ENCODE measurements at places on chromosomes 2 and 18. TPM values are rescaled to one million over a fixed set of nuclear protein-coding genes. Genes with fewer than 3 reads are reported as not detected.

The ADGRF3 gene
- polyA plus RNA-seq, result 0.20 TPM

DNA sequence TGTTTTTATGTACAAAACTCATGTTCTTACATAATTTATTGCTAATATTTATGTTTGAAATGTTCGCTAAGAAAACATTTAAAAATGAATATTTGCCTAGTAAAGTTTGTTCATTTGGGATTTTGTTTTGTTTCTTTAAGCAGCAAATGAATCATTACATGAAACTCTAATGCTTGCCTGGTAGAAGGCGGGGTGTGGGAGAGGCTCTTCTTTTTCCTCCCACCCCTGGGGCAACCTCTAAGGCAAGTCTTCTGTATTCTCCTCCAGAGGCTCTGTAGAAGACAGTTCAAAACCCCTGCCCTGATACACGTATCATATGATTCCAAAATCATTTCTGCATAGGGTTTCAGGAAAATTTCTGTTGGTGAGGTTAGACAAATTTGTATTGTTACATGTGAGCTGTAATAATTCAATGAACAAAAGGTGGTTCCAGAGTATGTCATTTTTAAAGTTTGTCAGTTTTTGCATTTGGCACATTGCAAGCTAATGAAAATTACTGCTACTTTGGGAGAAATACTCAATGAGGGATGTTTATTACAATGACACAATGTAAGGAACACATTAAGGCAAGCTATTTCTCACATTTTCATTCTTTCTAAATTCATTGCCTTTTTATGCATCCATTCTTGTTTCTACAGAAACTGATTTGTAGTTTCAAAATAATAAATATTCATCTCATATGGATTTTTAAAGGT lies 302.3 kb upstream of the UBE2E3 start:
- DNase-seq, result no peak

DNA sequence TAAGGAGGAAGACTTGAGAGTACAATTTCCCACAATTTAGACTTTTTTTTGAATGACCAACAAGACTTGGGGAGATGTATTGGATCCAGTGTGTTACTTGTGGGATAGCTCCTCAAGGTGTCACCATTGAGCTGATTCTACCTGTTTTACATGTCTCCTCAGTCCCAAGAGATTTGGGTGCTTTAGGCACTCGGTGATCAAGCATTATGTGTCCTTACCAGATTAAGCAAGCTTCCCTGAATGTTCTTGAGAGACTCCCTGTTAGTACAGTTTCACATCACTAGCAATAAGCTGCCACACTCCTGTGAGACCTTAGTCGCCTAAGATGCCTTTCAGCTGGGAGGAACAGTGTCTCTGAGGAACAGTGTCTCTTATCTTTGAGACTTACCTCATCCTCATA lies 384.3 kb upstream of the SYT4 start:
- DNase-seq, result peak; percentile 10

DNA sequence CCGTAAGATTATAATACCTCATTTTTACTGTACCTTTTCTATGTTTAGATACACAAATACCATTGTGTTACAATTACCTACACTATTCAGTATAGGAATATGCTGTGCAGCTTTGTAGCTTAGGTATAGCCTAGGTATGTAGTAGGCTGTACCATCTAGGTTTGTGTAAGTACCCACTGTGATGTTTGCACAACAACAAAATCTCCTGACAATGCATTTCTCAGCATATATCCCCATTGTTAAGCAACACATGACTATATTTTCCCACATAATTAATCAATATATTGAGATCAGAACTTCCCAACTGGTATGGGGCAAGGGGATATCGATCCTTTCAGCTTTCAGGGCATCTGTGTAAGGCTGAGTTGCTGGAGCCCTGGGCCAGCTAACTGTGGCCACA lies 106.3 kb upstream of the OTX1 start:
- DNase-seq, result no peak

DNA sequence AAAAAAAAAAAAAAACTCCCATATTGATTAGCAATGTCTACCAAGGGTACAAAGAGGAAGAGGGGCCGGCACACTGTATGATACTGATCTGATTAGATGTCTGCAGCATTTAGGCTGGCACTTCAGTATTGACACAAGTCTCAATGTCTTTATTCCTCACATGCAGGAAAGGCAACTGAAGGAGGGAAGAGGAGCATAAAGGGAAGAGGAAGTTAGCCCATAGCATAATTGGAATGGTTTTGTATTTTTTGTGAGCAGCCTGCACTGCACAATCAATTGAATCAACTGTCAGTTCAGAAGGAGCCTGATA lies 79.0 kb downstream of the DNER start:
- no peak for DNase-seq

GRCh38 chr18:13463526-13464210 lies 245.1 kb downstream of the LDLRAD4 start:
- no peak for DNase-seq

DNA sequence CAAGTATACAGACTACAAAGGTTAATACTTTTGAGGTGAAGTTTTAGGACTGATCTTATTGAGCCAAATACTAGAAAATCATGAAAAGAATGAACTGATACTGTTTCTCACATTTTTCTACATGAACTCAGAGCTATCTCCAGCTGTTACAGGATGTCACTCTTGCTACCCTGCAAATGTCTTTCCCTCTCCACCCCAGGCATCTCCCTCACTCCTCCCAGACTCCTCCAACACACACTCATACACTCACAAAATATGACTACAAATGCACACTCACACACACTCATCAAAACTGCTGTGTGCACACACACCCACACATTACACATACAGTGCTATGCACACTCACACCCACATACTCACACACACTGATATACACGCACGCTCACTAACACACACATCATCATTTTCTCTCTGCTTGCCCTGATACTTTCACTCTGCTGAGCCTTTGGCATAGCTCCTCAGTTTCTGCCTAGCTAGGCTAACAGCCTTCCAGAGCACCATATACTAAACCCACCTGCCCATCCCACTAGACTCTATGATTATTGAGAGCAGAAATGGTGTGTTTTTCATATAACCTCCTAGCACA lies 273.3 kb downstream of the CD226 start:
- no peak for DNase-seq

GRCh38 chr2:10844097-10844496 lies 31.5 kb upstream of the PDIA6 start:
- no peak for DNase-seq

- no peak for DNase-seq
Measured at GRCh38 chr18:62914871-62915392, 199.6 kb downstream of the PHLPP1 start.

The LHCGR gene
- not detected for polyA plus RNA-seq

- peak; percentile 20 for DNase-seq
Measured at GRCh38 chr2:28958689-28959088, 22.4 kb upstream of the TOGARAM2 start.

Measured in BJ (cell line).